ENCODE measurements at places on chromosomes 1 and 21. TPM values are rescaled to one million over a fixed set of nuclear protein-coding genes. Genes with fewer than 3 reads are reported as not detected.

DNA sequence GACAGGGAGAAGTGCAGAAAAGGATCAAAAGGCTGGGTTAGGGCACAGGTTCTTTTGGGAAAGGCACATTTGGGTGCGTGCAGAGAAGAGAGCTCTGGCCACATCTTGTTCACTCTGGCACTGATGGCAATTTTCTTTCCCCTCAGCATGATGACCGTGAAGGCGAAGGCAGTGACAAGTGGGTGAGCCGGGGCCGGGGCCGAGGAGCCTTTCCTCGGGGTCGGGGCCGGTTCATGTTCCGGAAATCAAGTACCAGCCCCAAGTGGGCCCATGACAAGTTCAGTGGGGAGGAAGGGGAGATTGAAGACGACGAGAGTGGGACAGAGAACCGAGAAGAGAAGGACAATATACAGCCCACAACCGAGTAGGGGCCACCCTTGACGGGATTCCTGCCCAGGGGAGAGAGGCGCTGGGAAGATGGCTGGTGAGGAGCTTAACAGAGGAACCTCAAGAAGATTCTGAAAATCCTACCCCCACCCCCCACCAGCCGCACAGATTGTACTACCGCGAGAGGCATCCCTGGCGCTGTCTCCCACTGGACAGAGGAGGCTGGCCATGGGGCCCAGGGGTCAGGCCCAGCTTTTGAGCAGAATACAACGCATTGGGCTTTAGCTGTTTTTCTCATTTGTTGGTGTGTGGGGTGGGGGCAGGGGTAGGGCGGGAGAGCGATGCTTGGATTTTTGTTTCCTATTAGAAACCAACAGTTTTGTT, 2.4 kb upstream of the SH3D21 start:
- DNase-seq = no peak

GRCh38 chr1:158830904-158831507, at the start of gene MNDA:
Gene MNDA, plus strand, starts transcription at chr1:158831351. Its CDS starts 10,803 bp downstream, at chr1:158842154.
- DNase-seq = no peak

Gene DAB1
- 0.59 TPM for total RNA-seq

DNA sequence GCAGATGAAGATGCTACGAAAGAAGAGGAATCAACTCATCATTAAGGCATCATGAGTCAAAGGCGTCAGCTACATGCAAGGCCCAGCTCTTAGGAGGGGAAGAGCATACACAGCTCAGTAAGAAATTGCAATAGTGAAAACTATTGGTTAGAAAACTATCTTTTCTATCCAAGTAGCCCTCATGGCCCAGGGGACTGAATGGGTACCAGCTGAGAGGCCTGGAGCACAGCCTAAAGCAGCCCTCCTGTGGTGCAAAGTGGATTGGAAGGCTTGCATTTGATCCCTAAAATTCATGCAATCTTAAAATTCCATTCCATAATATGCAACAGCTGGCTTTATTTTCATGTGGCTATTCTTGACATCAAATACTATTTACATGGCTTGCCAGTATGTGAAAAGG, 251.8 kb upstream of the USP24 start:
- no peak for DNase-seq

Gene RAB42
- total RNA-seq = 6.9 TPM

Gene RXFP4
- total RNA-seq = not detected

Data from breast epithelium (tissue), 4 donors.